Activated CD4-positive, alpha-beta memory T cell treated with anti-CD3 and anti-CD28 coated beads for 36 hours (primary cell): ENCODE measurements at places on chromosomes 12 and 14. TPM values are rescaled to one million over a fixed set of nuclear protein-coding genes. Genes with fewer than 3 reads are reported as not detected.

- H3K27me3 ChIP-seq: peaks cover 3% of the 10 kb centered on the region
- H3K36me3 ChIP-seq: no peaks in the 10 kb centered on the region
- H3K27ac ChIP-seq: no peak overlapping the region
- H3K4me1 ChIP-seq: no peaks in the 10 kb centered on the region
- DNase-seq: no peak
- no peak overlapping the region for H3K4me3 ChIP-seq
These were observed 225.3 kb upstream of the PELI2 start for GRCh38 chr14:55892906-55893305.

The OTX2 gene
- total RNA-seq: not detected

The CCDC38 gene
- total RNA-seq: not detected

The GLIPR1 gene
- total RNA-seq: 5.8 TPM

The RNASE1 gene
- total RNA-seq: not detected

- DNase-seq: no peak
- no peak overlapping the region for H3K4me3 ChIP-seq
- no peaks in the 10 kb centered on the region for H3K4me1 ChIP-seq
These were observed 115.0 kb downstream of the TPH2 start for GRCh38 chr12:72053604-72054003.
